ENCODE measurements at places on chromosomes 11 and 22.
A peak's percentile ranks its signal among the peaks of the same experiment; 100 is the strongest.

DNA sequence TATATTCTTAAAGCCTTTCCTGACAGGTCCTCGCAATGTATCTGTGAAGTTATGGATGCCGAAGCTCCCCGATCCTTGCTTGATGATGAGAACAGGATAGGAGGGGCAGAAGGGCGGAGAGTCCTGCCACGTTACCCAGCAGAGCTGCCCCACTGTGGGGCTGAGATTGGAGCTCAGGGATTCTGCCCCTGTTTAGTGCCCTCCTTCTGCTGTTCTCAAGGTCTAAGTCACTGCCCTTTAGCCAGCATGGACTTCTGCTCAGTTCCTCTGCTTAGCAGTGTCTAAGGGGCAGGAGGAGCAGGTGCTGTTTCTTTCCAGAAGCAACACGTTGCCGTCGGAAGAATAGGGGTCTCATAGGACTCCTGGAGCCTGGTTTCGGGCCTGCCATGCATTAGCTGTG lies 164.2 kb upstream of the B3GAT1 start:
- DNase-seq = no peak

GRCh38 chr11:87454241-87454640 lies 416.5 kb downstream of the TMEM135 start:
- DNase-seq = no peak

GRCh38 chr22:50206599-50206998 lies 5.8 kb downstream of the SELENOO start:
- peak; percentile 89 for DNase-seq

DNA sequence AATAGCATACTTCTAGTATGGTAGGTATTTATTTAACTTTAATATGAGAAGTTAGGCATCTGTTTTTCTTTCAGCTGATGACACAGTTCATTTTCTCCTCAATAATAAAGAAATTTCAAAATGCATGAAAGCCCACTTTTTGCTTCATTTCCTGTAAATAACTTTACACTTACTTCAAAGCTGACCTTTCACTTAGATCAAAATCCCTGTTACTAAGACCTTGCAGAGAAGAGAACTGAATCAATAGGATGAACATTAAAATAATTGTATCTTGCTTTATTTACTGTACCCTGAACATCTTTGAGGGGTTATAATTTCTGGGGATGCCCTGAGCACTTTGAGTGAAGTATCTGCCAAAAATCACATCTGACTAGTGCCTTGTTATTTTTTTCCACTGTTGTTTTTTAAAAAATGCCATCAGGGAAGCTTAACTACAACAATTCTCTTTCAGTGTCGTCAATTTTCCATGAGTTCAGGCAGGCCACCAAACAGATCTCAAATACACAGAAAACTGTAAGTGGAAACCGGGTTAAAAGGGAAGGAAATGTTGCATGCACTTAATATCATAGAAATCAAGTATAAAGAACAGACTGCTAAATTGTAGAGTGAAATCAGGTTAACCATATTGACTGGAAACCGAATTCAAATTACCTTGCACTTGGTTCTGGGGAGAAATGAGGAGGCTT lies 206.2 kb downstream of the MAML2 start:
- DNase-seq = no peak

GRCh38 chr11:2744166-2744565 lies 44.4 kb upstream of the KCNQ1OT1 start:
- DNase-seq = no peak

GRCh38 chr11:58444300-58444699 lies 2.3 kb upstream of the OR5B12 start:
- DNase-seq = no peak

DNA sequence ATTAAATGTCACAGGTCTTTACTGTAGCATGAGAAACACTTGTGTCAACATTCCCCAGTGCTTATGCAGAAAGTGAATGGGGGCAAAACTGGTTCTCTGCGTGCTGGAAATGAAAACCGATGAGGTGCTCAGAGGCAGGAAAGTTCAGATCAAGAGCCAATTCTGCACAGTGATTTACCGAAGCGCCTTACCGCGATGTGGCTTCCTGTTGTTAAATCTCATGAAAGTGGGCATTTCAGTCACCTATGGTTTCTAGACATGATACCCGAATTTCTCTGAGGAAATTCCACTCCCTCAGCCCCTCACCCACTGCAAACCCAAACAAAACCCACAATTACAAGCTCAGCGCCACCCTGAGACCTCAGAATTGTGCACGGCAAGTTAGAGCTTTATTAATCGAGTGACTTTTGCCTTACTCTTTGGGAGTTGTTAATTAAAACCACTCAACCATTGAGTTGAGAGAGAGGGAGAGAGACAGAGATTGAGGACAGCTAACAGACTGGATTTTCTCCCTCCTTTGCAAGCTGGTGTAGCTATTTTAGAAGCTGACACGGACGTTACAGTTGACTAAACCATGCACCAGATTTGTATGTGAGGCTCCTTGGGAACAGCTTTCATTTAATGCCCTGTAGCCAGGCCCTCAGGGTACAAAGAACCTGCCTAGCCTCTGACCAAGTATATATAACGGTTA lies 196.4 kb downstream of the DBX1 start:
- DNase-seq = no peak

DNA sequence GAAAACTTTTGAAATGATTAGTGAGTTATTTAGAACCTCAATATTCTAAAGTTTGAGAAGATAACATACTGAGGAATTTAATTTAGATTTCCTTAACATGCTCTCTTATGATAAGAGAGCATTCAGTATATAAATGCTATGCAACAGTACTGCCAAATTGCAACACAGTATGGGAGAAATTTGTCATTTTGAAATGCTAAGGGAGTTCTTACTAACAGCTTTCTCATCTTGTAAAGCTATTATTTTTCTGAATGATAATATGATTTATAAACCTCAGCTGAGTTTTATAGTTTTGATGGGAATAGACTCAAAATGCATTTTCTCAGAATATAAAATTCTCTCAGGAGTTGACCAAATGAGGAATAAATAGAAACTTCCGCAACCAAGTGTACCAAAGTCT lies 108.4 kb downstream of the SPON1 start:
- DNase-seq = no peak

GRCh38 chr22:35641494-35642120 lies 6.6 kb upstream of the APOL6 start:
- no peak for DNase-seq

DNA sequence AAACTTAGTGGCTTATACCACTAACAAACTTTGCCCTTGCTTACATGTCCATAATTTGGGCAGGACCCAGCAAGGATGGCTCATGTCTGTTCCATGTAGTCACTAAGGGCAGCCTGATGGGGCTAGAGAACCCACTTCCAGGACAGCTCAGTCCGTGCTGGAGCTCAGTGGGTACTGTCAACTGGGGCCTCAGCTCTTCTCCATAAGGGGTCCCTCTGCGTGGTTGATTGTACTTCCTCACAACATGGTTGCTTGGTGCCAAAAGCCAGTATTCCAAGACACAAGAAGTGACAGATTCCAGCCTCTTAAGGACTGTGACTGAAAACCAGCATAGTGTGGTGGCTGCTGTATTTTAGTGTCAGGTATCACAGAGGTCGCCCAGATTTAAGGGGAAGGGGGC lies 675.2 kb downstream of the TBC1D22A start:
- DNase-seq = no peak

GRCh38 chr11:76638270-76639197 lies 32.0 kb downstream of the LRRC32 start:
- no peak for DNase-seq

DNA sequence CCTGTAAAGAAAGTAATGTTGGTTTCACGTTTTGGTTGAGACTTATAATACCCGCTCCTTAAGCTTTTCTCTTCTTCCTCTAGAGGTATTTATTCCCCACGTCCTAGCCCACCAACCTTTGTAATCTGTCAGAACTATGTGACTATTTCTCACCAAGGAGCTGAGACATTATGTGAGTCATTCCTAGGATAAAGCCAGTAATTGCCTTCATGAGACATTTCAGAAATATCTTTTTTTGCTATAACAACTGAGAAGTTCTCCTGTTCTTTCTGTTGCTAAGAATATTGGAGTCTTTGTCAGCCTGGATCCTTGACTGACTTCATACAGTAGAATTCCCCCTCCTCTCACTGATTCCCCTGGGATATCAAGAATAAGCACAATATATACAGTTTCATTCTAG lies 1497.0 kb upstream of the TENM4 start:
- no peak for DNase-seq

DNA sequence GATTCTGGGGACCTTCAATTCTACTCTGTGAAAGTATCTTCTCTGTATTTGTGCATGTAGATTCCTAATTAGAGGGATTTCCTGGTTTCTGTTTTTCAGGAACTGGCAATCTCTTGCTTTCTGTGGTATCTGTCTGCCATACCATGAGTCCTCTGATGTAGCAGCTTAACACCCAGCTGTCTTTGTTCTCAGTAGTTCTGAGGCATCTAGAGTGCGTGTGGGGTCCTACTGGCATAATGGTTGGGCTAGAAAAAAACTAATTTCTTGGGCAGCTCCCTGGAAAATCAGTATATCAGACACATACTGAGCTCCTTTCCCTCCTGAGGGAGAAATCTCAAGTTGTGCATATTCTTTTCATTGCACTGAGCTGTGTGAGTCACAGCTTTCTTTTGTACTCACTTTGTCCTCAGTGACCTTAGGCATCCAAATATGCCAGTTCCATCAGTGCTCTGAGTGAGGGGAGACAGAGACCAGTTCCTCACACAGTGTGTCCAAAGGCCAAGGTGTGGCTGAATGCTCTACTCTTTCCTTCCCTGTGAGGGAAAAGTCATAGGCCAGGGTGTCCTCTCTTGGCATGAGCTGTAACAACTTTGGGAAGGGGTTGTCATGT lies 35.5 kb upstream of the SLC22A24 start:
- no peak for DNase-seq

GRCh38 chr11:72627594-72628281 lies 46.5 kb downstream of the PDE2A start:
- DNase-seq = no peak

- DNase-seq = no peak
Measured at GRCh38 chr11:124605719-124606118, 5.5 kb upstream of the PANX3 start.

DNA sequence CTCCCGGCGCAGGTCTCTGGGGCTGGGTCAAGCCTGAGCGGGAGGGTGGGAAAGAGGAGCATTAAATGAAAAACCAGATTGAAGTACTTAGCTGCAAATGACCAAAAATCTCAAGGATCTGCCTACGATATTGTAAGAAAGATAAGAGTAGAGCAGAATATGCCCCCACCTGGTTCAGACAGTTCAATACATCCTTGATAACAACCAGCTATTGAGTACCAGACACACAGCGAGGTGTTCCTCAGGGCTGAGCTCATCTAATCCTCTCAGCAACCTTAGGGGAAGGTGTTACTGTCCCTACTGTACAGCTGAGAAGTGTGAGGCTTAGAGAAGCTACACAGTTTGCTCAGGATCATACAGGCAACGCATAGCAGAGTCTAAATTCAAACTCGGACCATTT lies 27.4 kb upstream of the HMGXB4 start:
- no peak for DNase-seq

DNA sequence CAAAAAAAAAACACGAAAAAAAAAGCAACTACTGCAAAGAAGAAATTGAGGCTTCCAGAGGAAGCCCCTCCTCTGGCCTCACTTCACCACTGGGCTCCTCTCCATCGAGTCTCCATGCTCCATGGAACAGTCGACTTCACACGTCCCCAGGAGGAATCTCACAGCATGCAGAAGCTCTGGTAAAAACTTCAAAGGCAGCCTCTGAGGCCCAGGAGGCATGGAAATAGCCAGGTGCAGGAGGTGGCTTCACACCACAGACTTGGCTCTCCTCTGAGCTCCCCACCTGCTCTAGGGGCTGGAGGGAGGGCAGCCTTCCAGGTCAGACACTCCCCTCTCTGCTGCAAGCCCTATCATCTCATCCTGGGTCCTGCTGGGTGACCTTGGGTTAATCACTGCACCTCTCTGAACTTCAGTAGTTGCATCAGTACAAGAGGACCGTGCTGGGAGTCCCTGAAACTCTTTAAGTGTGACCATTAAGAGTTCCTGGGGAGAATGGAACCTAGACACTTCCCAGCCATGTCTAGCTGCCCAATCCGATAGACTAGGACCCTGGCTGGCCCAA lies 8.2 kb downstream of the PDE2A start:
- no peak for DNase-seq
